ENCODE measurements at places on chromosomes 7 and 10. TPM values are rescaled to one million over a fixed set of nuclear protein-coding genes. Genes with fewer than 3 reads are reported as not detected.

SLC35G1 gene
- total RNA-seq = 3.3 TPM

GRCh38 chr7:138980563-138981291 lies 462 bp downstream of the KIAA1549 start:
- no peak for DNase-seq

DNA sequence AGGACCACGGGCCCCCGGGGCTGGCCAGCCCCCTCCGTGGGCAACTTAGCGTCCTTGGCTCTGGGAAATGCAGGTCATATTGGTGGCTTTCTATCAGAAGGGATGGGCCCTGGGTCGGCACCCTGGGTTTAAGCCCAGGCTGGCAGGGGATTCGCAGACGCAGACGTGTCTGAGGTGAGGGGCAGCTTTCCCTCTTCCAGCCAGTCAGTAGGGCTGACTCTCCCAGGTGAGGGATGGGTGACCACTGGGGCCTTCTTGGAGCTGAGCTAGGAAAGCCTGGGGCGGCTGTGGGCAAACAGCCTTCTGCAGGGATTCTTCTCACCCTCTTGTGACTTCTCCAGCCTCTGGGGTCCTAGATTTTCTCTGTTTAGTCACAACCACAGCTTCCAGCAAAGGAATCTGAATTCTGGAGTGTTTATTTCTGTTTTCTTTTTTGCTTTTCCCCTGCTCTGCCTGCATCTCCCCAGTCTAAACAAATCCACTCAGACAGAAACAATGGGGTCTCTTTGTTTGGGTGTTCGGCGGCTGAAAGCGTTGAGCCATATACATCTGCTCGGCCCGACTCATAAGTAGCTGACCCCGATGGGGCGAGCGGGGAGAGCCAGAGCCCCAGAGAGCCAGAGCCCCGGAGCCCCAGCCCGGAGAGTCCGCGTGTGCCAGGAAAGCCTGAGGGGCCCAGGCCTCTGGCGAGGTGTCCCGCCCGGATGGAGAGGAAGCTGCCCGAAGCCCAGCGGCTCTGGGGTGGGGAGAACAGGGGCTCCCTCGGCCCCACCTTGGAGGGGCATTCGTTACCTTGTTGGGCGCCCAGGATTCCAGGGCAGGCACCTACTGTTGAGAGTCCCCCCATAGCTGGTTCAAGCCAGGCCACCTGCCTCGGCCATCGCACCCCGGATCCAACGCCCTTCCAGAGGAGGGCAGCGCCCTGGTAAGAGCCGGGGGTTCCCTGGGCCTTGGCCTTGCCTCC lies 2.0 kb downstream of the MNX1 start:
- no peak for DNase-seq

GRCh38 chr10:58631715-58632114 lies 119.0 kb downstream of the BICC1 start:
- no peak for DNase-seq

DNA sequence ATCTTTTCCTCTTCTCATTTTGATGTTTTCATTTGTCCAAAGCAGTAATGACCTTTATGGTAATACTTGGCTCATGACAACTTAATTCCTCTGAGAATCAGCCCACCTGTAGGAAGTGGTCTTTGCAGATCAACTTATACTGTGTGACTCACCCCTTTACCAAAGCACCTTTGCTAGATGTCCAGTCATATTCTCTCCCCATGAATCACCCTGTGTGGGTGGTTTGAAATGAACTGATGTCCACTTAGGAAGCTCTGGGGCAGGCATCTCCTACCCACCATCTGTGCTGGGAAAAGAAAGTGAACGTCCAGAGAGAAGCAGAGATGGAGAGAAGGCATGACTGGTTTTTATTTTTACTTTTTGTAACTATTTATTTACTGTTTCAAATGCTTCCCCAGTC lies 410.3 kb downstream of the KIF20B start:
- DNase-seq = no peak

- DNase-seq = peak; percentile 98
These were observed 53.5 kb downstream of the NRF1 start for GRCh38 chr7:129665013-129665401.

GRCh38 chr7:77409739-77410547 lies 6.2 kb downstream of the GSAP start:
- peak; percentile 53 for DNase-seq

GRCh38 chr7:114418117-114418516 lies 3.5 kb downstream of the FOXP2 start:
- DNase-seq = no peak

Measured in kidney epithelial cell (primary cell).